ENCODE measurements at places on chromosomes 6 and 20. TPM values are rescaled to one million over a fixed set of nuclear protein-coding genes. Genes with fewer than 3 reads are reported as not detected.

GRCh38 chr6:29791786-29792122, 35.9 kb upstream of the HLA-G start:
- no peak for DNase-seq
- no peak overlapping the region for H3K27ac ChIP-seq
- H3K4me1 ChIP-seq = peaks cover 11% of the 10 kb centered on the region
- H3K36me3 ChIP-seq = no peaks in the 10 kb centered on the region
- peak overlapping the region; percentile 38 for H3K4me3 ChIP-seq

DNA sequence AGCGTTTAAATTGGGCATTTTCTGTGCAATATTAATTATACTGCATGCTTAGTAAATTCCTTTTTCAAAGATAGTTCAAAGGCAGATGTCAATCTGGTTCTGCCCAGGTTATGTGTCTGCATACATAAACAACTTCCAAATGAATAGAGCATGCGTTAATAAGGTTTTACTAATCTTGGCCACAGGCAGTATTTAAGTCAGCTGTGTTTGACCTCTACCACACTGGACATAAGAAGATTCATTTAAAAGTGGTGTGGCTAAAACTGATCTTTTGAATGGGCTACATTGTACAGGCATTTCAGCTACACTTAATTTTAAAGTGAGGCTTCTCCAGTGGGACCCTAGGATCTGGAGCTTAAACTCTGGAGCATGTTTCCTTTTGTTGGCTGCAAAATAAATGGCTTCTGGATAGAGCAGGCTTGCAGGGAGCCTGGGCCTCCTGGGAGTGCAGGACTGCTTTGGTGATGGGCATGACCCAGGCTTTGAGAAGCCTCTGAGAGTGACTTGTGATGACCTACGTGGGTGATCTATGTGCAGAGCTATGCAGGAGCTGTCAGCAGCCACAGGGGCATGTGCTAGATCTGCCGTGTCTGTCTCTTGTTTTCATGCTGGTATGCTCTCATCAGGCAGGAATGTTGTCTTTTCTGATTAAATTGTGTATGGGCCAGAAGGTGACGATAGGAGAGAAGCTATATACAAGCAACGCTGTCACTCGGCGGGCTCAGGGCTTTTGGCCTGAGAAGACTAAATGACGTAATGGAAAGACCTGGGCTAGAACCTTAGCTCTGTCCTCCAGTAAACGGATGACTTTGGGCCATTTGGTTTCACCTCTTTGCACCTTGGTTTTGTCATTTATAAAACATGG, 331.2 kb downstream of the QKI start:
- peaks cover 8% of the 10 kb centered on the region for H3K4me1 ChIP-seq
- no peak overlapping the region for H3K27ac ChIP-seq
- no peaks in the 10 kb centered on the region for H3K36me3 ChIP-seq
- no peak overlapping the region for H3K4me3 ChIP-seq
- no peaks in the 10 kb centered on the region for H3K27me3 ChIP-seq

GRCh38 chr6:99032396-99032795, 84.7 kb upstream of the FBXL4 start:
- no peaks in the 10 kb centered on the region for H3K36me3 ChIP-seq
- H3K4me1 ChIP-seq = no peaks in the 10 kb centered on the region
- H3K4me3 ChIP-seq = no peak overlapping the region
- H3K27me3 ChIP-seq = no peaks in the 10 kb centered on the region
- DNase-seq = no peak
- no peak overlapping the region for H3K27ac ChIP-seq

DNA sequence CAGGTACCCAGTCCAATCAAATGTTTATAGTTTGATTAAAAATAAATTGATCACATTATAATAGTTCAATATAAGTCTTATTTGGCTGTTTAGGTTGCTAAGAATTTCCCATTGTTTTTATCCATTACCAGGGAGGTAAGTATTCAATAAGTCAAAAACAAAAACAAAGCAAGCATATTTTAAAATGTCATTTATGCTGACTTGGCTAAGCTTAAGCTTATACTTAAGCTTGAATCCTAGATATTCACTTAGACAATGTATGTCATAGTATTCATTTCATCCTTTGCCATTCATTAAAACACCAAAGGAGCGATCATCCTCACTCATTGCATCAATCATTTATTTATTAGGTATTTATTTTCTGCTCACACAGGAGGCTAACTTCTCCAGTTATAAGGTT, 144.9 kb downstream of the PRL start:
- DNase-seq = no peak
- H3K36me3 ChIP-seq = no peaks in the 10 kb centered on the region
- peaks cover 15% of the 10 kb centered on the region for H3K4me1 ChIP-seq
- no peaks in the 10 kb centered on the region for H3K27me3 ChIP-seq

GRCh38 chr6:140068801-140069200, 694.4 kb upstream of the CITED2 start:
- DNase-seq = no peak
- H3K36me3 ChIP-seq = no peaks in the 10 kb centered on the region
- H3K27ac ChIP-seq = no peak overlapping the region
- H3K4me3 ChIP-seq = no peak overlapping the region

- peak overlapping the region; percentile 18 for H3K27ac ChIP-seq
- no peak for DNase-seq
- peaks cover 67% of the 10 kb centered on the region for H3K4me1 ChIP-seq
- no peak overlapping the region for H3K4me3 ChIP-seq
- H3K36me3 ChIP-seq = no peaks in the 10 kb centered on the region
These were observed 20.1 kb downstream of the DCBLD1 start for GRCh38 chr6:117502580-117502979.

DNA sequence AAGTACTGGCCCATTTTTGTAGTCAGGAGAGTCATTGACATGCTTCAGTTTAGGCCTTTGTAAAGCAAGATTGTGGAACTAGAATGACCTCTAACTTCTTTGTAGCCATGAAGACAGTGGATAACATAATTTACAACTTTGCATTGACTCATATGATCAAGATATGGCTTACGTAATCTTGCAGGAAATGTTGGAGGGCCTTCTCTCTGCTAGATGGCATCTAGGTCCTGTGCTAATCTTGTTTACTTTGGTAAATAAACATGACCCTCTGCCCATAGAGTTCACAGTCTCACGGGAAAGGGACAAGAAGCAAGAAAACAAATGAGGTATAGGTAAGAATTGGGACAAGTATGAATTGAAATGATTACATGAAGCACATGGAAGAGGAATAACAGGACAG, 355.2 kb upstream of the ARID1B start:
- H3K36me3 ChIP-seq = no peaks in the 10 kb centered on the region
- H3K27me3 ChIP-seq = no peaks in the 10 kb centered on the region
- no peak overlapping the region for H3K4me3 ChIP-seq
- H3K4me1 ChIP-seq = peaks cover 9% of the 10 kb centered on the region
- no peak for DNase-seq

DNA sequence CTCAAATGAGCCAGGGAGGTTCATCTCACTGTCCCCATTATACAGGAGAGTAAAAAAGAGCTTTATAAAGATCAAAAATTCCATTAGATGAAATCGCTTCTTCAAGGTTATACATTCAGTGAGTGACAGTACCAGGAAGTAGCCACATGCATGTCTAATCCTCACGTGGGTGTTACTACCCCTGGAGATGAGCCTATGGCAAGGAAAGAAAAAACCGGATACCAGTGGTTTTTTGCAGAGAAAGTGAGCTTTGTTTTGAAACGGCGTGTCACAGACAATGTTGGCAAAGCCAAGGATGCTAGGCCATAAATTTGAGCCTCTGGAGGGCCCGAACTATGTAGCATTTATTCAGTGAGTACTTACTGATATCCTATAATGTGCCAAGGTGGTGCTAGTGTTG, 215.0 kb upstream of the RIN2 start:
- no peak overlapping the region for H3K4me3 ChIP-seq
- no peak overlapping the region for H3K27ac ChIP-seq
- no peaks in the 10 kb centered on the region for H3K27me3 ChIP-seq
- H3K4me1 ChIP-seq = no peaks in the 10 kb centered on the region

GRCh38 chr6:152478377-152479010, 158.7 kb downstream of the SYNE1 start:
- H3K27ac ChIP-seq = no peak overlapping the region
- DNase-seq = no peak
- H3K4me1 ChIP-seq = no peaks in the 10 kb centered on the region
- no peaks in the 10 kb centered on the region for H3K36me3 ChIP-seq
- H3K4me3 ChIP-seq = no peak overlapping the region
- H3K27me3 ChIP-seq = no peaks in the 10 kb centered on the region

The TRAPPC3L gene
- total RNA-seq = not detected

The YWHAB gene
- total RNA-seq = 522 TPM

All from Caco-2 (cell line).